ENCODE measurements at places on chromosomes 12 and 14.

- no peak for DNase-seq
These were observed 2.4 kb downstream of the VRK1 start for GRCh38 chr14:96799489-96800054.

DNA sequence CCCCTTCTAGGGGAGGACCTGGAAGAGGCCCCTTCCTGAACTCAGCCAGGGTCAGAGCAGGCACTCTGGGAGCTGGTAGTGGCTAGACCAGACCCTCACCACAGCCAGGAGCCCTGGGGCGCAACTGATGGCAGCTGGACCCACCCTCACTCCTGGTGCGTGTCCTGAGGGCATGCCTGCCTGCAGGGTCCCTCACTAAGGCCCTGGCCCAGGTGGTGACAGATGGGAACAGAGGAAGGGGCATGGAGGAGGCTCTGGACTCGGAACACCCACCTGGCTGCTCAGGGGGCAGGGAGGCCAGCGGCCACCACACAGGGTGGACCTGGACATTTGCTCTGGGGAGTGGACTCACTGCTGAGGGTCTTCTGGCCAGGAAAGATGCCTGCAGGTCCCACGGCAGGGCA is 342.2 kb upstream of the SFSWAP start:
- no peak for DNase-seq

GRCh38 chr14:77375973-77376770 is 722 bp downstream of the TMED8 start:
- DNase-seq = no peak

DNA sequence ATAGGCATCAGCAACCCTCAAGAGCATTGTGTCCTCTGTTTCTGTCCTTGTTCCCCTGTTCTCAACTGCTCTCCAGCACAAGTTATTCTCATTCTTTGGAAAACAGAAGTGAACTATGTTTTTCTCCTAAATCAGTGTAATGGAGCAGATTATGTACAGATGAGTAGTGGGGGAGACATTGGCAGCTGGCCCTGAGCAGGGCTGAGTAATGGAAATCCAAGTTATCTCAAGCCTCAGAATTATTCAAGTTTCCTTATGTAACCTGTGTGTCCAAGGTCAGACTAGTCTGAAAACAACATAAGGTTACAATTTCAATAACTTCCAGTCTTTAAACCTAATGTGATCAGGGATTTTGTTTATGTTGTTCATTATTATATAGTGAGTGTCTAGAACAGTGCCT is 116.1 kb upstream of the FUT8 start:
- no peak for DNase-seq

- no peak for DNase-seq
These were observed at the start of gene PLEKHD1 for GRCh38 chr14:69484444-69485314. PLEKHD1 (plus strand) TSS chr14:69484728; CDS start chr14:69484966, 238 bp downstream.

DNA sequence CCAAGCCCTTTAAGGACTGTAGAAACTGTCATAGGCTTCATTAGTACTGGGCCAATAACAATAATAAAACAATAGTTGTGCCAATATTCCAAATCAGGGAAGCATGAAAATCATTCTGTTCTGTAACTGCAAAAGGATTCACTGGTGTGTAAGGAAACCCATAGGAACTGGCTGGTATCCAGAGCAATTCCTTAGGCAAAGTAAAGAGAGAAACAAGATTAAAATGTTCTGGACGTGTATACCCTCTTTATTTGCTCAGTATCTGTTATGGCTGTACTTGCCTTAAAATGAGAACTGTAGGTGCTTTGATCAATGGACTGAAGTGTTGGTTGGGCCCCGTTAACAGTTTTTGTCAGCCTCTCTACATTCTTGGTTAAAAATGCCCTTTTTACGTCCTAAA is 72.4 kb upstream of the STAC3 start:
- no peak for DNase-seq

- DNase-seq = peak; percentile 4
These were observed 122.4 kb downstream of the ANO6 start for GRCh38 chr12:45338272-45338671.

DNA sequence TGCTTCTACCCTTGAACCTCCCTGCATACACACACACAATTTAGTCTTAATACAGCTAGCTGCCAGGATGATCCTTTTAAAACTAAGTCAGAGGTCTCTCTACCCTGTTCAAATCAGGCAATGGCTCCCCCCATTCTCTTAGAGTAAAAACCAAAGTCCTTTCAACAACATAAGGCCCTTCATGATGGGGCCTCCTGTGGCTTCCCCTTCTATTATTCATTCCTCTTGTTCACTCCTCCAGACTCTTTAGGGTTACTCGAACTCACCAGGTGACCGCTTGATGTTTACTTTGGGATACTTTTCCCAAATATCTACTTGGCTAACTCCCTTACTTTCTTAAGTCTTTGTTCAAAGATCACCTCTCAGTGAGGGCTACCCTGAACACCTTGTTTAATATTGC is 30.4 kb downstream of the DENND5B start:
- no peak for DNase-seq

- DNase-seq = no peak
These were observed 32.7 kb downstream of the RAD9B start for GRCh38 chr12:110534811-110535210.

GRCh38 chr12:129064209-129064855 is 211.1 kb downstream of the GLT1D1 start:
- DNase-seq = no peak

DNA sequence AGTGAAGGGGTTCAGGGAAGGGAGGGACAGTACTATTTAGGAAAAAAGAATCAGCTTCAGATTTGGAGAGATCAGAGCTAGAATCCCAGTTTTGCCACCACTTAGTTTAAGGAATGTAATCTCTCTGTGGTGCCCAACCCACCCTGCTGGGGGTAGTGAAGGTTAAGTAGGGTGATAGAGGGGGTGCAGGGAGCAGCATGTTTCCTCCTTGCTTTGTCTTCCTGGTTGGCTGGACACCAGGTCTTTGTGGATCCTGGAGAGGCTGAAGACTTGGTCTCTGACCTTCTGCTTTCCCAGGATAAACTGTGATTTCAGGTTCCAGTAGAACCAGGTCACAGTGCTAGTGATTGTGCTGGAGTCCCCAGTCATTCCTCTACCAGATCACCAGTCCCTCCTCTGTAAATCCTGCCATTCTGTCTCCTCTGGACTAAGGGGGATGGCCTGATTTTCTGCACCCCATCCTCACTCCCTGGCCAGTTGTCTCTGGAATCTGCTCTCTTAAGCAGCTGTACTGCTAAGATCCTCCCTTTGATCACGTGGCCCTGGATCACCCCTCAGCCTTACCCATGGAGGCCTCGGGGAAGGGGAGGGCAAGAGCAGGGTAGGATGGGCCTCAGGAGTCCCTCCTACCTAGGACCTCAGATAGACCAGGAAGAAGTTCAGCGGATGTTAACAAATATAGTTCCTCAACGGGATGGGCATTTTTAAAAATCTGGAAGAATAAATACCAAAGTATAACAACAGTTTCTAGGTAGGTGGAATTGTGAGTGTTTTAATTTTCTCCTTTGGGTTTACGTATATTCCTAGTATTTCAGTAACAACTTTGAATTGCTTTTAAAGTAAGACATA is 3.1 kb downstream of the MAP3K12 start:
- DNase-seq = no peak

DNA sequence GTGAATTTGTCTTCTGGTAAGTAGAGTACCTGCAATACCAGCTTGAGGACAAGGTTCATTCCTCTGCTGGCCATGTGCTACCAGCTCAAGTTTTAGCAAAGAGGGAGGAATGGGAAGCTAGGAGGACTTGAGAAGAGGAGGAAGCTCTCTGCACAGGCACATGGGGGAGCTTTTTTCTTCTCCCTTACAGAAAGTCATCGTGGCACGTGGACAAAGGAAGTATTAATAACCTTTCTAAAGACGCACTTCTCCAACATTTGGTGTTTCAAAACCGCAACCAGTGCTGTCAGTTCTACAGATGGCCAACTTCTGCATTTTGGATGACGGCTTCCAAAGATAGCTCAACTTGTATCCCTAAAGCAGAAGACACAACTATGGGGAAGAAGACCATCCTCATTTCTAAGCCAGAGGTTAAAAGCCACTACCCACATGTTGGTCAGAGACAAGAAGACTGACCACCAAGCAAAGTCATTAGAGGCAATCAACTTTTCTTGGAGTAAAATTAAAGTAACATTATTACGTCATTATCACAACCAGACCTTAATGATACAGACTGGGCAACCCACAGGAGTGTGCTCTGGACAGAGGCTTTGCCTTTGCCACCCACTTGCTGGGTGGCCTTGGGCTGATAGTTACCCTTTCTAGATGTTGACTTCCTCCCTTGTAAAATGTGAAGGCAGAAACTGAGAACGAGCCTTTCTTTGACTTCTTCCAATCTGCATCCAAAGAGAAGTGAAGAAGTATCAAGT is 12.3 kb upstream of the TMED10 start:
- no peak for DNase-seq

- DNase-seq = peak; percentile 92
These were observed 8.9 kb upstream of the FOXN3 start for GRCh38 chr14:89425931-89426330.

DNA sequence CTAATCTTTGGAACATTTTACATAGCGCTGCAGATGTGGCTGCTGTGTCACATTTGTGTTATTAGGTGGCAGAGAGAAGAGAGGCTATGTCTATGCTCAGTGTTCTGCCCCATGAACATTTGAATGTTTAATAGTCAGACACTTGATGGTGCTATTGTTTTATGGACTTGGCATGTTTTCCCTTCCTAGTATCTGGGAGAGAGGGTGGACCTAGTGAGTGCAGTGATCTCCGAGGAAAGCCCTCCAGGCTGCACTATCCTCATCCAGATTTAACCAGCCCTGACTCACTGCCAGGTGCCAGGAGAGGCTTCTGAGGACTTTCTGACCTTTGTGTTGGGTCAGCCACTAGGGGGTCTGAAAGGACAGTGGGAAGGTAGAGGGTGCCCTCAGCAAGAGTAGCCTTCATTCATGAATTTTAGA is 24.3 kb downstream of the ZFC3H1 start:
- no peak for DNase-seq
